ENCODE measurements at places on chromosomes 6 and 20. TPM values are rescaled to one million over a fixed set of nuclear protein-coding genes. Genes with fewer than 3 reads are reported as not detected.

DNA sequence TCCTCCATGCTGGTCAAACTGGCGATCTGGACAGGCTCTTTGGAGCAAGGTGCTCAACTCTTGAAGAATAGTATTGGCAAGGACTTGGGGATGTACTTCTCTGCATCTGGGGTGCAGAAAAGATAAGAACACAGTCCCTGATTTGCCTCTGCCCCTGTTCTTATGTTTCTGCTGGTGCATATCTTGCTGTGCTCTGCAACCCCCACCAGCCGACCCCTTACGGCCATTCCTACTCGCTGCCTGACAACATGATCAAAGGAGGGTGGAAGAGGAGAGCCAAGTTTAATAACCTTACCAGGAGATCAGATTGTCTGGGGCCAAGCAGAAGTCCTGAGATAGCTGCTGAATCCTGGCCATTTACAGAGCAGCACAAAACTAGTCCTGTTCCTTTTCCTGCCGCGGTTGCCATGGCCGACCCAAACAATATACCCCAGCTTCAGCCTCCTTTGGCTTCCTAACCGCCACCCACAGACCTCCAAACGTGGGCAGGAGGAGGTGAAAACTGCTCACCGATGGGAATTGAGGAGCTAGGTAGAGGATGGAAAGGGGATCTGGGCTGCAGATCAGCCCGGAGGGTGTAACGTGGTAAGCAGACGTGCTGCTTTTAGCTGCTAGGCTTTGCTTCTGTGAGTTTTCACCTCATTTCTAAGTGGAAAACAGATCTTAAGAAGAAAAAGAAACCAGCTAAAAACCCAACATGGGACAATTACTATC is 60.9 kb downstream of the ATXN1 start:
- peak; percentile 56 for DNase-seq

- no peak for DNase-seq
Measured at GRCh38 chr20:43690943-43691598, 24.2 kb downstream of the MYBL2 start.

DNA sequence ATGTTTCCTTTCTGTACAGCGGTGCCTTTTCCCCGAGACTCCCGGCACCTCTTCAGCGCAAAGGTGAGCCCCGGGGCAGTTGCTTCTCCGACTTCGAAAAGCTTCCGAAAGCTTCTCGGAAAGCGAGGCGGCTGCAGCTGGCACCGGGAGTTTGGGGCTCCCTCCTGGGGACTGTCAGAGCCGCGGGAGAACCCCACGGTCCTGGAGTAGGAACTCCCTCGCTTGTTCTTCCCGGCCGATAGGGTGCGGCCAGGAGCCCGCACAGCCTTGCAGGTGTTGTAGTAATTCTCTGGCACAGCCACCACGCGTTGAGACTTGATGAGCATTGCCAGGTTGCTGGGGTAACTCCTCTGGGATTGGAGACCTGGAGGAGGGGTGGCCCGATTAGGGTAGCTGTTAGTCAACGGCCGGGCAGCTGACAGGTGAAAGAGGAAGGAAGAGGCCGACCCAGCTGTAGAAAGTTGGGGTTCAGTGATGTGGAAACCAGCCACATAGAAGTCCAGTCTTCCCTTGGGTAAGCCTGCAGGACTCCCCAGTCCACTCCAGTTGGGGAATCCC is 721 bp downstream of the KDM1B start:
- DNase-seq: peak; percentile 43

DNA sequence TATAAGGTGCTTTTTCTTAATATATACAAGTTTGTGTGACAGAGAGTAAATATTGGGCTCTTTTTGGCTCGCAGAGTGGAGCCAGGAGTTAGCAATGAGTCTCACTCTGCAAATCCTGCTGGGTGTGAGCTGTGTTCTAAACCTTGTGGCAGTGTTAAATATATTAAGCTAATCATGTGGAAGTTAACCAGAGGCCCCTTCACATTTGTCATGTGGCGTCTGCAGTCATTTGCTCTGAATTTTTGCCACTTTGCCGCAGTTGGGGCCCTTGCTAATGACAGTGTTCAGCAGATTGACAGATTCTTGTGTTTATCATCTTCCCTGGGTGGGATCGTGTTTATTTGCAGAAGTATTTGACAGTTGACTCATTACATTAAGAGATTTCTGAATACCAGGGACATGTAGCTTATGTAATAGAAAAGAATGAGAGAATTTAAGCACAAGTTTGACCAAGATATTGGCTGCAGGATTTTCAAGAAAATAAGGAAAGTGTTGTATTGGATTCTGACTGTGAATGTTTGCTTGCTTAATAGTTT is 37.9 kb downstream of the SPATA2 start:
- DNase-seq: no peak

GRCh38 chr20:23654000-23654399 is 16.2 kb upstream of the CST3 start:
- no peak for DNase-seq

CST4 gene
- total RNA-seq: not detected

SYNGAP1 gene
- 91.5 TPM for total RNA-seq

UBE2C gene
- total RNA-seq: 171 TPM
